ENCODE measurements at places on chromosomes 7 and 10. TPM values are rescaled to one million over a fixed set of nuclear protein-coding genes. Genes with fewer than 3 reads are reported as not detected.

- peak; percentile 80 for DNase-seq
Observed at GRCh38 chr10:71314028-71314693, 4.9 kb upstream of the SLC29A3 start.

GRCh38 chr10:124484031-124484430, 22.4 kb downstream of the LHPP start:
- no peak for DNase-seq

- no peak for DNase-seq
Observed at GRCh38 chr7:148397551-148397950, 193.0 kb upstream of the C7orf33 start.

Gene SPAG6
- 0.82 TPM for total RNA-seq

Gene MINPP1
- 21.8 TPM for total RNA-seq

All from tongue (tissue), 3 donors.